PC-9 (cell line): ENCODE measurements at places on chromosomes 12 and 14.

DNA sequence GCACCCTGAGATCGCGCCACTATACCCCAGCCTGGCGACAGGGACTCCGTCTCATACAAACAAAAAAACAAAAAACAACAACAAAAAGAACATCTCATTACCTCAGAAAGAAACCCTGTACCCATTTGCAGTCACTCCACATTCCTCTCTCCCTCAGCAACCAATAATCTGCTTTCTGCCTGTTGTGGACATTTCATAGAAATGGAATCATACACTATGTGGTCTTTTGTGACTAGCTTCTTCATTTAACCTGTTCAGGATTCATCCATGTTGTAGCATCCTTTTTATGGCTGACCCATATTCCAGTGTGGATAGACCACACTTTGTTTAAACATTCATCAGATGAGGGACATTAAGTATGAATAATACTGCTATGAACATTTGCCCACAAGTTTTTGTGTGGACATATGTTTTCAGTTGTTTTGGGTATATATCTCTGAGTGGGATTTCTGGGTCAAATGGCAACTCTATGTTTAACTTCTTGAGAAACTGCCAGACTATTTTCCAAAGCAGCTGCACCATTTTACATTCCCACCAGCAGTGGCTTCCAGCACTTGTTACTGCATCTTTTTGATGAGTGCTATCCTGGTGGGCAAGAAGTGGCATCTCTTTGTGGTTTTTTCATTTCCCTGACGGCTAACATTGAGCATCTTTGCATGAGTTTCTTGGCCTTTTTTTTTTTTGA, 5.9 kb upstream of the RCOR1 start:
- no peak for DNase-seq

GRCh38 chr14:45679853-45680252, 426.9 kb upstream of the MIS18BP1 start:
- DNase-seq, result peak; percentile 9

GRCh38 chr12:128783129-128783574, 40.6 kb downstream of the SLC15A4 start:
- DNase-seq, result no peak

GRCh38 chr12:14373217-14373616, 7.7 kb downstream of the ATF7IP start:
- DNase-seq, result no peak

- DNase-seq, result no peak
Observed at GRCh38 chr14:103638594-103638993, 9.6 kb downstream of the KLC1 start.
